ENCODE measurements at places on chromosomes 16 and 17. TPM values are rescaled to one million over a fixed set of nuclear protein-coding genes. Genes with fewer than 3 reads are reported as not detected.

Gene TLCD2
- 12.8 TPM for total RNA-seq

Gene SBK1
- total RNA-seq, result 0.12 TPM

Gene HSD17B1
- 4.7 TPM for total RNA-seq

Gene EPOP
- 0.38 TPM for total RNA-seq

Gene MFSD6L
- 0.24 TPM for total RNA-seq

Gene TAC4
- total RNA-seq, result not detected

Gene RAPGEFL1
- 4.7 TPM for total RNA-seq

Gene ADGRG1
- total RNA-seq, result 54.6 TPM

Gene GAS7
- 63.9 TPM for total RNA-seq

Gene LPO
- total RNA-seq, result not detected

Gene PFAS
- total RNA-seq, result 15.8 TPM

GRCh38 chr17:73271072-73271471 is 9.4 kb upstream of the CPSF4L start:
- DNase-seq, result no peak

DNA sequence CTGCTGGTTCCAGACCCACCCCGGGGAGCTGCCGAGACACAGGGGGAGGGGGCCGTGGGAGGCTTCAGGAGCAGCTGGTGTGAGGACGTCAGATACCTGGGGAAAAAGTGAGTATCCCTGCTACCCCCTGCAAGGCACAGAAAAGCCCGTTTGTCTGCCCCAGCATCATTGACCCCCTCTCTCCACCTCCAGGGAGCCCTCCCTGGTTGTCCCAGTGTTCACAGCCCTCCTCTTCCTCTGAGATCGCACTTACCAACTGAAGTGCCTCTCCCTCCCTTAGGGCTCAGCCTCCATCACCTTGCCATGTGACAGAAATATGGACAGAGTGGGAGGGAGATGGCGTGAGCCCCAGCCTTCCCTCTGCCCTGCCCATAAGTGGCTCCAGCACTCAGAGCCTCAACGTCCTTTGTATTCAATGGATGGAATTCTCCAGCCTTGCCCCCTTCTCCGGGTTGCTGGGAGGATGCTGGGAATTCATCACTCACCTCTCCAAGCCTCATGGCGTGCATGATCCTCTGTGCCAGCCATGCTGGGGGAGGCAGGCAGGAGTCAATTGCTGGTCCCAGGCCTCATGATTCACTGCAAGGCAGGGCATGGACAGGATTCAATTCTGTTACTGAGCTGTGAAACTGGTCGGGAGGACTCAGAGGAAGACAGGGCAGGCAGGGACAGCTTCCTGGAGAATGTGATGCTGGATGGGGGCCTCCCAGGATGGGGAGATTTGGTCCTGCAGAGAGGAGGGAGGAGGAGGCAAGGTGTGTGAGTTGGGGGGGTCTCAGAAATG is 14.6 kb downstream of the SPNS3 start:
- no peak for DNase-seq

GRCh38 chr17:50100921-50101345 is 5.8 kb downstream of the PDK2 start:
- no peak for DNase-seq

- no peak for DNase-seq
These were observed 170.3 kb downstream of the FOXL1 start for GRCh38 chr16:86748652-86749051.

DNA sequence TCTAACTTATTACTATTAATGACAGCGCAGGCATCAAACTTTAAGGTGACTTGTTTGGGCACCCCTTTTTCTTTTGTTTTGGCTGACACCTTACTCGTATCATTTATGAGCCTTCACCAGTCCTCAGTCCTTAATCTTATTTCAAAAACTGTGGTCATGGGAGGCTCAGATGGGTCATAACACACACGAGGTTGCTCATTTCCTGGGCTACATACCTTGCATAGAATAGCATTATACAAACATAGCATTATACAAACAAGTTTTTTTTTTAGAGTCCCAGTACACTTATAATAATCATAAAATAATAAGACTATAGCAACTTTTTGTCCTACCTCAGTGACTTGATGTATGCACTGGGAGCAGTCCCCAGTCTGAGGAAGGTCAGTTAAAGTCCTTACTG is 11.2 kb upstream of the ACSF2 start:
- no peak for DNase-seq

DNA sequence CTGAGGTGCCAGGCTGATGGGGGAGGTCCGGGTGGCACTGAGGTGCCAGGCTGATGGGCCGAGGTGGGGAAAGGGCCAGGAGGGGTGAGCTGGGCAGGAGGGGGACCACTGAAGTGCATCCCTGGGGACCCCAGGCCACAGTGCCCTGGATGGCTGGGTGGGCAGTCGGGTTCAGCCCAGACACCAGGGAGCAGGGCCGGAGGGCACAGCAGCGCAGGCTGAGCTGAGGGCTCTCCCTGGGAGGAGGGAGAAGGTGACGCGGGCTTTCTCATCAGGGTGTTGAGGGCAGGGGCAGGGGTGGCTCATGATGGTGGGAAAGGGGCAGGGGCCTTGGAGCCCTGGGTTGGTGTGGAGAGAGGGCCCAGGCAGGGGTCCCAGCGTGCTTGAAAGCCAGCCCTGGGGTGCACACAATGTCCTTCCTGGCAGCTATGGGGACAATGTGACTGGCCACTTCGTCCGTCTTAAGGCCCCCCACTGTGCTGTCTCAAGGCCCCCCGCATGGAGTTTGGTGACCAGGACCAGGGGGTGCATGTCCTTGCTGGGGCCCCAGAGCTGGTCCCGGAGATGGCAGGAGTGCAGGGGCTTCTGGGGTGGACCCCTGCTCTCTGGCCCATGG is 16.0 kb downstream of the CD7 start:
- no peak for DNase-seq

DNA sequence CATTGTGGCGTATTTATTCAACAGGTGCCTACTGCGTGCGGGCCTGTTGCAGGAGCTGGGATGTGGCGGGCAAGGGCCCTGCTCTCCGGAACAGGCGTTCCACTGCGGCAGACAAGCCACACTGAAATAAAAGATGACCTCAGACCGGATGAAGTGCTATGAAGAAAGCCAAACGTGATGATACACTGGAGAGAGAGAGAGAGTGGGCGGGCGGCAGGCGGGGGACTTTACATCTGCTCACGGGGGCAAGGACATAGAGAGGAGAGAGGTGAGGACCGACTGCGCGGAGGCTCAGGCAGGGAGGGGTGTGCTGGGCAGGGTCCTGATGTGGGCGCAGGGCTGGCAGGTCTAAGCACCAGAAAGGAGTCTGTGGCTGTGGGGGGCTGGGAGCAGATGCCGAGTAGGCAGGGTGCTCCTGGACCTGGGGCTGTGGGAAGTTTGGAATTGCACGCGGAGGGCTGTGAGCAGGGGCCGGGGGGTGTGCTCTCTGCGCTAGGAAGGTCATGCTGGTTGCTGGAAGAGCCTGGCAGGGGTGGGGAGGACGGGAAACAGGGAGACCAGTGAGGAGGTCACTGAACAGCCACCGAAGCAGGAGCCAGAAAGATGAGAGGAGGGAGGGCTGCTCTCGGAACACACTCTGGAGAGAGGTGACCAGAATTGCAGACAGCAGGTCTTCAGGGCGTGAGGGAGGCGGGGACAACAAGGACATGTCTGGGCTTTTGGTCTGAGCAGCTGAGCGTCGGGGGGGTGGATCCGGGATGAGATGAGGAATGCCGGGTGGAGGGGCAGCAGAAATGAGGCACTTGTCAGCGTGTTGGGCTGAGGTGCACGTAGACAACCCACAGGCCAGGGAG is 9.9 kb downstream of the MXRA7 start:
- no peak for DNase-seq

DNA sequence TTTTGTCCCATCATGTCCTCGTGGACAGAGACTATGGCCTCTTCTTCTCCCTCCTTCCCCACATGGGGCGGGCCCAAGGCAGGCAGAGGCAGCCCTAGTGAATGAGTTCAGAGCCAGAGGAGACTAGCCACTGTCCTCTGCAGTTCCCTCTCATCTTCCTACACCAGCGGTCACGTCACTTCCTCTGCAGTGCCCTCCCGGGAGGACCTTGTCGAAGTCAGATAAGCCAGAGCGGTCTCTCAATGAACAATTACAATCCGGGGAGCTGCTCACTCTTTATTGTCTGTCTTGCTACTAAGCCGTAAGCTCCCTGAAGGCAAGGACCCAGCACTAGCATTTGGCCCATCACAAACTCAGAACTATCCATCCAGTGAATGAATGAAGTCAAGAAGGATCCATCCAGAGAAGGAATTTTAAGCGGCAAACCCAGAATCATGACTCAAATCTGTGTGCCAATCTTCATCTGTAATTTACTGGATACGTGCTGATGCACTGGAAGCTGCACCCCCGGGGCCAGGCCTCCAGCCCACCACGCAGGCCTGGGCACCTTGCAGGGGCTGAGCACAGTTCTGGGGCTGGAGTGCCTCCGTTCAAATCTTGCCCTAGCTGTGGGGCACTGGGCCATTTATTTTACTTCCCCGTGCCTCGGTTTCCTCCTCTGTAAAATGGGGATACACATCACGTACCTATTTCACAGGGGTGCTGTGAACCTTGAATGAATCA is 18.1 kb downstream of the ZNF423 start:
- DNase-seq, result no peak

- no peak for DNase-seq
These were observed 109.9 kb downstream of the RBFOX3 start for GRCh38 chr17:79500745-79501618.

- DNase-seq, result no peak
These were observed 327.7 kb downstream of the BCAS3 start for GRCh38 chr17:61005358-61005757.

- DNase-seq, result no peak
These were observed 255.6 kb upstream of the HSBP1 start for GRCh38 chr16:83552228-83552627.

- DNase-seq, result peak; percentile 38
These were observed at the start of gene DYNC1LI2 for GRCh38 chr16:66751303-66751991. DYNC1LI2 (minus strand) TSS chr16:66751609; CDS start chr16:66751591, 18 bp downstream.

DNA sequence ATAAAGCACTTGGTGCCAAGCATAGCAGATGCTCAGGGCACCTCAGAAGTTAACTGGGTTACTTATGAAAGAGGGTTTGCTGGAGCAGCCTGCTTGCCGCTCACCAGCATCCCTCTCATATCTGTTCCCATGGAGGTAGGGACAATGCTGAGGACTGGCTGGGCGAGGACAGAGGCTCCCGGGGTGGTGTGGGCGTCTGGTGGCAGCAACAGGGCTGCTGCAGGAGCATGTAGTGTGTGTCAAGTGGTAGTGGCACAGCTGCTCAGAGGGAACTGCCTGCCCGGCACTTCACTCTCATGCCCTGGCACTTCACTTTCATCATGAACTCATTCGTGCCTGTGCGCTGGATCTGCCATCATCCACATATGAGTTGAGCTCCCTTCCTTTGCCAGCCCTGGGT is 26.9 kb upstream of the ZNHIT3 start:
- no peak for DNase-seq

GRCh38 chr16:14464796-14465195 is 165.3 kb downstream of the PARN start:
- DNase-seq, result no peak

DNA sequence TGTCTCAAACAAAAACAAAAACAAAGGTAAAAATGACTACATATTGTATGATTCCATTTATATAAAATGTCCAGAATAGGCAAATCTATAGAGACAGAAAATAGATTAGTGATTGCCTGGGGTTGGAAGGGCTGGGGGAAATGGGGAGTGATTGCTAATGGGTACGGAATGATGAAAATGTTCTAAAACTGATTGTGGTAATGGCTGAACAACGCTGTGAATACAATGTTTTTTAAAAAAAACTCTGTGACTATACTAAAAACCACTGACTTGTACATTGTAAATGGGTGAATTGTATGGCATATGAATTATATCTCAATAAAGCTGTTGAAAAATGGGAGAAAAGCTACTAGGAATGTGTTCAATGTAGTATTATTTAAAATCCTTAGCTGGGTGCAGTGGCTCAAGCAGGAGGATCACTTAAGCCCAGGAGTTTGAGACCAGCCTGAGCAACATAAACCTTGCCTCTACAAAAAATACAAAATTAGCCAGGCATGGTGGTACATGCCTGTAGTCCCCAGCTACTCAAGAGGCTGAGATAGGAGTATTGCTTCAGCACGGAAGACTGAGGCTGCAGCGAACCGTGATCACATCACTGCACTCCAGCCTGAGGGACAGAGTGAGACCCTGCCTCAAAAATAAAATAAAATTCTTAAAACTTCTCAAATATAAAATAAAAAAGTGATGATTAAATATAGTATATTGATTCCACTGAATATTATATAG is 47.9 kb downstream of the TOM1L2 start:
- no peak for DNase-seq

GRCh38 chr16:4133897-4134372 is 17.7 kb upstream of the ADCY9 start:
- no peak for DNase-seq

Data from omental fat pad (tissue), 4 donors.